H4 (cell line): ENCODE measurements at places on chromosomes 7 and 10.

DNA sequence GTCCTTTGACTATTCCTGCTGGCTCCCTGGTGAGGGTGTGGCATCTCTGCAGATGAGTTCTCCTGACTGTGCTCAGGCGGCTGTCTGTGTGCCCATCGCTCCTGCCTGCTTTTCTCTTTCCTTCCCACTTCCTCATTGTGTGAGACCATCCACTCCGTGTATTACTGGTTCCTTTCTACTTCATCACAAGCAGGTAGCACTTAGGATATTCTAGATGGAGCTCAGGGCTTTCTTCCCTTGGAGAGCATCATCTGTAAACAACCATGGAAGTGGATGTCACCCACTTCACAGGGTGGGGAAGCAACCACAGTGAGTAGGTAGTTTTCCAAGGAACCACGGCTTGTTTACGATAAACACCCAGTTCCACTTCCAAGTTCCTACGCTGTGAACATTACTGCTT is 15.7 kb downstream of the DNAJB6 start:
- no peak for DNase-seq

DNA sequence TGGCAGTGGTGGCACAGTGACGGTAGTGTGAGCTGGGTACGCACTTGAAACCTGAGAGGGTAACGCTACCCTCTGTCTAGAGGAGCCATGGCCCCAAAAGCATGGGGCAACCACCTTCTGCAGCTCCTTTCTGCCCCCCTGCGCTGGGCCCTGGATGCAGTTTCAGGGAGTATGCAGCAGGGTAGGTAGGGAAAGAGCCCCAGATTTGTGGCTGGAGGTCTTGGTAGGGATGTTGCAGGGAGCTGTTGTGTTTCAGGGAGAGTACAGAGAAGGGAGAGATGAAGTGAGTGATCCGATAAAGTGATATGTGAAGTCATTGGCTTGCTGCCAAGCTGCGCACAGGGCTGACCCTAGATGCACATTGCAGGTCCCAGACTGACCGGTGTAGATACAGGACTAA is 2.7 kb upstream of the PGAM2 start:
- no peak for DNase-seq

DNA sequence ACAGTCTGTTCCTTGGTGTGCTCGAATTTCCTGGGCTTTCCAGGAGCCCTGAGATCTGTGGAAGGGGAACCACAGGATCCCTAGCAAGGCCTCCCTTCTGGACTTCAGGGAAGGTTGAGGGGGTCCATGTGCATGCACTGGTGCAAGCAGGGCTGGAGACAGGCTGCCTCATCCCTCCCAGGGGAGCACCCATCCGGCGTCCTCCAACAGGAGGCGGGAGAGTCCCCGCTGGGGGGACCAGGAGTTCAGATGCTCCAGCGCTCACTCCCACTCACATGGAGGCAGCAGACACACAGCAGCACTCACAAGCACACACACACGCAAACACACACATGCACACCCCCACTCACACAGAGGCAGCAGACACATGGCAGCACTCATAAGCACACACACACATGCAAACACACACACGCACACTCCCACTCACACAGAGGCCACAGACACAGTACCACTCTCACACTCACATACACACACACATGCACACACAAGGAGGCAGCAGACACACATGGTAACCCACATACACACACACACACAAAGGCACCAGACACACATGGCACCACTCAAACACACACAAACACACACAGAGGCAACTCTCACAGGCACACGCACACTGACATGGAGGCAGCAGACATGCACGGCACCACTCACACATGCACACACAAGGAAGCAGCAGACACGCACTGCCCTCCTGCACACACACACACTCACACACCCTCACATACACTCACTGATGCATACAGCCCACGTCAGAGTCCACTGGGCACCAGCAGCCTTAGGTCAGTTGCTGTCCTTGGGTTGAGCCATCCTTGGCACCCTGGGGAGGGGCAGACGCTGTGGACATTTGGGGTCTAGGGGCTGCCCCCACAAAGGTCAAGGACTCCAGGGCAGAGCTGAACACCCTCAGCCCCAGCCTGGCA is 247.0 kb upstream of the PPP2R2D start:
- no peak for DNase-seq

GRCh38 chr7:137928626-137929025 is 73.3 kb downstream of the CREB3L2 start:
- DNase-seq, result no peak
